ENCODE measurements at places on chromosomes 13 and 19. TPM values are rescaled to one million over a fixed set of nuclear protein-coding genes. Genes with fewer than 3 reads are reported as not detected.

GRCh38 chr13:77118134-77118533 lies 91.2 kb upstream of the FBXL3 start:
- no peak for DNase-seq

GRCh38 chr13:111387026-111387871 lies 66.8 kb downstream of the TEX29 start:
- DNase-seq, result no peak

DNA sequence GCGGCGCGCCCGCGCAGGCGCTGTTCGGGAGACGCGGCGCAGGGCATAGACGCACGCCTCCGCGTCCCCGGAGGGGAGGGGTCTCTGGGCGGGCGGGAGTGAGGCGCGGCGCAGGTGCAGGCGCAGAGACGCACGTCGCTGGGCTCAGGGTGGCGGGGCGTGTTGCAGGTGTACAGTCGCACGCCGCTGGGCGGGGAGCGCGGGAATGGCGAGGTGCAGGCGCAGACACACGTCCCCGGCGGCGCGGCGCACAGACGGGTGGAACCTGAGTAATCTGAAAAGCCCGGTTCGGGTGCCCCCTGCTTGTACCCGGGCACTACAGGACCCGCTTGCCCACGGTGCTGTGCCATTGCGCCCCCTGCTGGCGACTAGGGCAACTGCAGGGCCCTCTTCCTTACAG lies 44.7 kb downstream of the PLPP2 start:
- no peak for DNase-seq

- DNase-seq, result no peak
These were observed 21.0 kb downstream of the STARD13 start for GRCh38 chr13:33264620-33264978.

- no peak for DNase-seq
These were observed 3.8 kb upstream of the FGF14 start for GRCh38 chr13:102405499-102406100.

- no peak for DNase-seq
These were observed 477.3 kb downstream of the KLF12 start for GRCh38 chr13:73656863-73657262.

DNA sequence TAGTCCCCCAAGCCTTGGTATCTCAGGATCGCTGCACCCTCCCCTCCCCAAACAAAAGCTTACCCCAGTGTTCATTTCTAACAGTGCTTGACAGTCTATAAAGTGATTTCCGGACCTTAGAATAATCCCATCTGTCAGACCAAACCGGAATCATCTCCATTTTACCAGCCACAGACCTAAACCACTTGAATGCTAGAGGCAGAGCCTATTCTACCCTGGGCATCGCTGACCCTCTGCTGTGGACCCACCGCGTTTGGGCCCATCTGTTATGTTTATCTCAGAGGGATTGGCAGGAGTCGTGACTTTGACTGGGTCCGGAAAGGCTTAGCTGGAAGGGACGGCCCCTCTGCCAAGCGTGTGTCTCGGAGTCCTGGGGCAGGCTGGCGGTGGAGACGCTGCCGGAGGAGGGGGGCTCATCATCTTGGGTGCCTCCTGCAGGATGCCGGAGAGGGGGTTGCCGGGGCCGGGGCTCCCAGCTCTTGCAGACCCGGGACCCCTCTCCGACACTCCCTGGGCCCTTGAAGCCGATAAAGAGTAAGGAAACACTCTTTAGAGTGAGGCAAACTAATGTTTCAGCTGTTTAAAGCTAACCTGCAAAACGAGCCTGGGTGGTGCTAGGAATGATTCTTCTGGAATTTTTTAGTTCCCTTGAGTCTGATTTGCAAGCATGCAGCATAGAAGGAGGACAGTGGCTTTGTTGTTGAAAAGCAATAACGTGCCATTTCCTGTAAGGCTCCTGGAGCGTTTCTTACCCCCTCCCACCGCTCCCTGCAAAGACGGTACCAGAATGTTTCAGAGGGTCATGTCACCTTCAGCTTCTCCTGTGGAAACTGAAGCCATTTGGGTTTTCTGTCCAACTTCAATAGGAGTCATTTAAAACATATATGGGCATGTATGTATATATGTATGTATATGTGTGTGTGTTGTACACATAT lies 1.3 kb downstream of the SLC25A42 start:
- DNase-seq, result no peak

DNA sequence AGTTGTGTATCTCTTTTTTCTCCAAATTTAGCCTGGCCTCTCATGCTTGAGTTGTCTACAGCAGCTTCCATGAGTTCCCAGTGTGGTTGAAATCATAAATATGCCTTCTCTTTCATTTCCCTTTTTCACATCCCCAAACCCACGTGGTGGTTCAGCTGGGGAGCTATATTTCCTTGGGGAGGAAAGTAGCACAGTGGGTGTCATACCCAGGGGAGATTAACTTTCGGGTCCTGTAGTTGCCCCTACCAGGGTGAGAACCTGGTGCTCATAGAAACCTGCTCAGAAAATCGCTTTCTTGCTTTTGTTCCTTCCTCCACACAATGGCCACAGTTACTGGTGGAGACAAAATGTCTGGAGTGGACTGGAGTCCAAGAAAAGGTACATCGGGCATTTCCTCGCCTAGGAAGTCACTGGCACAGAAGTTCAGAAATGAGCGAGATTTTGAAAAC lies 7.0 kb upstream of the LILRA4 start:
- DNase-seq, result no peak

DNA sequence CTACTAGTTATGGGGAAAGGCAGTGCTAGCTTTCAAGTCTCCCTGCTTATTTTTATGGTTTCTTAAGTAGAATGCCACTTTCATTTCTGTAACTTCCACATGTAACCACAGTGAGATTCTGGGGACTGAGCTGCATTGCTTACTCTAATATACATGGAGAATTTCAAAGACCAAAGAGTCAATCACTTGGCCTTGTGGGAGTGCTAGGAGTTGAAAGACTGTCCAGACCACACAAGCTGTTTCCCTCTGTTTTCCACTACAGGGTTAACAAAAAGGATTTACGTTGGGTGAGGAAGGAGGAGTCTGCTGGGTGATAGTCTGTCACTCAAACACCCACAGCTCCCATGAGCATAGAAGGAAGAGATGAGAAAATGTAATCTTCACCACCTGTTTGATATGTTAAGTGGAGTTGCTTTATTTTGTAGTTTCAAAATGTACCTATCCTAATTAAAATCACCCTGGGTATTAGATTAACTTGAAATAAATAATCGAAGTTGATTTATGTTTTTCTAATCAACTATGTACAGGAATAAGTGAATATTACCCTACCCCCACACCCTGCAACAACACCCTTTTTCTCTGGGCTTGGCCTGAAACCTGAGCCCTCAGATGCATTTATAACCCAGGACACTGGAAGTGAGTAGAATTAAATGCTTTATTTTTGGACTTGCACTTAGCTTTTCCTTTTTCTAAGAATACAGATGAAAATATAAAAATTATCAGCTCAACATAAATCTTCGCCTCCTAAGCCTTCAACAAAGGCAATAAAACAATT lies 225.8 kb upstream of the SLC10A2 start:
- DNase-seq, result no peak

The CLDN10 gene
- 0.69 TPM for total RNA-seq

- DNase-seq, result no peak
These were observed 444.0 kb upstream of the SGCG start for GRCh38 chr13:22736768-22737092.

DNA sequence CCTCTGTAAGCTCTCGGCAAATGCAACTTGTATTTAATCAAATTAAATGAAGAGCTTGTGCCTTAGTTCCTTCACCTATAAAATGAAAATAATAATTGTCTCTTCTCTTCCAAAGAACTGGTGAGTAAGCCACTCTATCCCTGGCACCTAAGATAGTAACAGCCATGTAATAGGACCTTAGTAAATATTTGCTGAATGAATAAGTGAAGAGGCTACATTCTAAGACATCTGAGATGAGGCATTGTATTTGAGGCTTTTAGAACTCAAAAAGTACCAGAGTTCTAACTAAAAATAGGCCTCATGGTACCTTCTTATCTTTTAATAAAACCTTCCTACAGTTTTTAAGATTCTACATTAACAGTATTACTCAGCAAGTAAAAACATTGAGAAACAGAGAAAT lies 17.3 kb upstream of the DCLK1 start:
- DNase-seq, result no peak
